ENCODE measurements at places on chromosomes 12 and 14. TPM values are rescaled to one million over a fixed set of nuclear protein-coding genes. Genes with fewer than 3 reads are reported as not detected.

KDM2B gene
- 23.4 TPM for total RNA-seq

SDR9C7 gene
- total RNA-seq, result 0.17 TPM

KRT3 gene
- total RNA-seq, result 0.43 TPM

NAV3 gene
- 24.1 TPM for total RNA-seq

FAM181A gene
- total RNA-seq, result not detected

DNA sequence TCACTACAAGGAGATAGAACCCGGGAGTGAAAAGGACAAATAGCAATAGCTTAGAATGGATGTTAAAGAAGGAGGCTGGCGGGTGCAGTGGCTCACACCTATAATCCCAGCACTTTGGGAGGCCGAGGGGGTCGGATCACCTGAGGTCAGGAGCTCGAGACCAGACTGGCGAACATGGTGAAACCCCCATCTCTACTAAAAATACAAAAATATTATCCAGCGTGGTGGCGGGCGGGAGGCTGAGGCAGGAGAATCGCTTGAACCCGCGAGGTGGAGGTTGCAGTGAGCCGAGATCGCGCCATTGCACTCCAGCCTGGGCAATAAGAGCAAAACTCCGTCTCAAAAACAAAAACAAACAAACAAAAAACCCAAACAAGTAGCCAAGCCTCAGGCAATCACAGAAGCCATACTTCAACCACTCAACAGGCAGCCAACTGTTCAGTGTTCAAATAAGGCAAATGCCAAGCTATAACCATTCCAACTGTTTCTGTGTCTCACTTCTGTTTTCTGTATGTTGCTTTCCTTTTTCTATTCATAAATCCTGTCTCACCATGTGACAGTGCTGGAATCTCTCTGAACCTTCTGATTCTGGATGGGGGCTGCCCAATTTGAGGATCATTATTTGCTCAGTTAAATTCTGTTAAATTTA is 3.9 kb upstream of the SPTLC2 start:
- H3K36me3 ChIP-seq, result no peaks in the 10 kb centered on the region
- no peak overlapping the region for H3K27ac ChIP-seq
- no peak for DNase-seq
- H3K4me3 ChIP-seq, result no peak overlapping the region
- peaks cover 4% of the 10 kb centered on the region for H3K27me3 ChIP-seq

DNA sequence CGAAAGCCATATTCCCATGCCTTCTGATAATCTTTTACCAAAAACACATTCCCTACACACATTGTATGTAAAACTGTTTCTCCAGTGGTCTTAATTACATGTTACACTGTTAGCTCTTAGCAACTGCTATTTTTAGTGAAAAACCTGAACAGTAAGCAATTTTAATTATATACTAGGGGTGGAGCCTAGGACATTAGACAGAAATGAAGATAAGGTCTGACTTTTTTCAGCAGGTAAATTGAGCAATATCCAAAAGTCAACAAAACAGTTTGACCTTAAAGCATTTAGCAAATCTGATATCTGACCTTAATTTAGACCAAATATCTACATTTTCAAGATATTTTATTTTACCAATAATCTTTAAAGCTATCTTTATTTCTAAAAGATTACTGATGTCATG is 60.2 kb downstream of the PDE6H start:
- H3K4me1 ChIP-seq, result no peaks in the 10 kb centered on the region
- H3K27me3 ChIP-seq, result no peaks in the 10 kb centered on the region
- H3K27ac ChIP-seq, result no peak overlapping the region
- no peak for DNase-seq
- no peaks in the 10 kb centered on the region for H3K36me3 ChIP-seq

DNA sequence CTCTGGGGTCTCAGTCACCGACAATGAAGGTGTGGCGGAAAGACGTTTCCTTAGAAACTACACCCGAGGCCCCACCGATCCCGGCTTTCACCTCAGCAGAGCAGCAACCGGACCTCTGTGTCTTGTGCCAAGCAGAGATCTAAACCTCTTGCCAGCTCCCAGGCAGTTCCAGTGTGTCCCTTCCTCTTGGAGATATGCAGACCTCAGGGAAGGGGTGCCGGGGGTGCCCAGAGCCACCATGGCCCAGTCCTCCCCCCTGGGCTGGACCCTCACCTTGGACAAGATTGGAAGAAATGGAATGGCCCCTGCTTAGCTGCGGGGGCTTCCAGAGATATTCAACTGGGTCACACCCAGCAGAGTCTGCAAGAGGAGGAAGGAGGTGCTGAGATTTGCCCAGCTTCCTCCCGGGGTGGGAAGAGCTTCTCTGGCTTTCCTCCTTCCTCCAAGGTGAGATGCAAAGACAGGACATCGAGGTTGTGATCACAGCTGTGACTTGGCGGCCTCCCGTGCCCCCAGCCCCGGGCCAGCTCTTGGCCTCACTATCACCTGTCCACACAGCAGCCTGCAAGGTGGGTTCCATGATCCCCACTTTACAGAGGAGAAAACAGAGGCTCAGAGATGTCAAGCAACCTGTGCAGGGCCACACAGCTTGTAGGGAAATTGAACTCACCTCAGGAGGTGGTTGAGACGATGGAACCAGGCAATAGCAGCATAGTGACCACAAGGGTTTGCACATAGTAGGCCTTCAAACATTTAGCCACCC is 281.7 kb upstream of the RTL1 start:
- DNase-seq, result no peak
- H3K36me3 ChIP-seq, result no peaks in the 10 kb centered on the region
- peaks cover 14% of the 10 kb centered on the region for H3K27me3 ChIP-seq
- no peak overlapping the region for H3K27ac ChIP-seq
- H3K4me3 ChIP-seq, result no peak overlapping the region

DNA sequence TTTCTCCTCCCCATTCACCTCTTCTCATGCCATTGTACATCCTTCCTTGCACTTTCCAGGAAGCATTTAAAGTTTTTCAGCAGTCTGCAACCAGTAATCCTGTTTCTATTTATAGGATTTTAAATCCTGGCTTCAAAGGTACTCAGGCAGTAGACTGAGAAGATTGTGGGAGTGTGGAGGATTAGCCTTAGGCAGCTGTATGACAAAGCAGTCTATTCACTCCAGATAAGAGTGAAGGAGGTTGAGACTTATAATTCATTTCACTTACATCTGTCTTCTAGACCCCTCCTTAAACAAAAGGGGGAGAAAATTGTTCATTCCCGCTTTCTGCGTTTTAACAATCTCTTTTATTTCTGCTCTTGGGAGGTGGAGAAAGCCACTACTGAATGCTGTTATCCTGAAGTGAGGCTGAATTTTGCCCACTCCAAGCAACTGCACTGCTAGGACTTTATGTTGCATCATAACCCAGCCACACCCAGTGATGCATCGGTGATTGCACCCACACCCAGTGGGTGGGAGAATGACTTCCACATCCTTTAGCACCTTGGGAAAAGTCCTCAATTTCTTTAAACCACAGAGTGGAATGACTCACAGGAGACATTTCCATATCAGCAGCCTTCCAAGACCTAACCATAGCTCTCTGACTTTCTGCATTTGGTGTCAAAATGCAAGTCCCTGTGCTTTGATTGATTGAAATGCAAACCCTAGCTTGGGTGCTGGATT is 382.5 kb upstream of the ATP2B1 start:
- no peaks in the 10 kb centered on the region for H3K27me3 ChIP-seq
- H3K27ac ChIP-seq, result peak overlapping the region; percentile 79
- peaks cover 19% of the 10 kb centered on the region for H3K4me1 ChIP-seq
- DNase-seq, result peak; percentile 97
- H3K4me3 ChIP-seq, result peak overlapping the region; percentile 9
- H3K36me3 ChIP-seq, result no peaks in the 10 kb centered on the region

DNA sequence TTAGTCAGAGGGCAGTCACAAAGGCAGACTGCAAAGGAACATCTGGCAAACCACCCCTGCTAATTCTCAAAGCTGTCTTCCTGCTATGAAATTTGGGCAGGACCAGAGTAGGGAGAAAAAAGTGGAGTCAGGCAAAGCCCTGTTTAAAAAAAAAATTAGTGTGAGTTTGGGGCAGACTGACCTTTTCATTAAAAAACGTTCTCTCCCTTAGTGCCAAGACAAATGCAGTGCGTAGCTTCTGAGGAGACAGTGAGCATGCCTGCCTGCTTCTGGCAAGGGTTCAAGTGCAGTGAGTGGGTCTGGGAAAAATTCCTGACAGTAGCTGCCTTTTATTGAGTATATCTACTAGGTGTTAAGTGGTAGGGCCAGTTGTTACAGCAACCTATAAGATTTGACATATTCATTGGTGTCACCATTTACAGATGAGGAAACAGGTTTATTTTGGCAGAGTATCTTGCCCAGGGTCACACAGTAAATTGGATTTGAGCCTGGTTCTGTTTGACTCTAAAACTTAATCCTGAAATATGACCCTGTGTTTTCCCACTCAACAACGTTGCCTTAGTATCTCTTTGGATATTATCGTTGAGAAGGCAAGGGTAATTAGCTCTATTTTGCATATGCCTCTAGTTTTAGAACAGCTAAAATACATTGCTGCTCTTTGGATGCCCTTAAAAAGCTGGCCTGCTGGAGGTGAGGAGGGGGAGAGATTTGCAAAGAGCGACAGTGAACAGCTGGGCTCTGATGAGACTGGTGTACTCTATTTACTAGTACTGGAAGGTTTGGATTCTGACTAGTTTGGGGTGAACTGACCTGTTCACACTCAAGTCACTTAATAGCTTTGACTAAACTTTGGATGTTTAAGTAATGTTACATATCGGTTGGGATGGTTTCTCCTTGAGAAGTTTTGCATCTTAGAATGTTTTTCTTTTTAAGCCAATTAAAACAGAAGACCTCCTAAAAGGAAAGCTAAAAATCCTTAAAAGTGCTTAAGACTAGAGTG is 72.8 kb downstream of the PAPOLA start:
- H3K27me3 ChIP-seq, result no peaks in the 10 kb centered on the region
- DNase-seq, result peak; percentile 72
- H3K27ac ChIP-seq, result peak overlapping the region; percentile 49
- H3K36me3 ChIP-seq, result no peaks in the 10 kb centered on the region
- peaks cover 13% of the 10 kb centered on the region for H3K4me1 ChIP-seq

- no peak overlapping the region for H3K27ac ChIP-seq
- no peaks in the 10 kb centered on the region for H3K36me3 ChIP-seq
- H3K27me3 ChIP-seq, result peaks cover 5% of the 10 kb centered on the region
Observed at GRCh38 chr12:120590741-120591407, 9.7 kb upstream of the POP5 start.

DNA sequence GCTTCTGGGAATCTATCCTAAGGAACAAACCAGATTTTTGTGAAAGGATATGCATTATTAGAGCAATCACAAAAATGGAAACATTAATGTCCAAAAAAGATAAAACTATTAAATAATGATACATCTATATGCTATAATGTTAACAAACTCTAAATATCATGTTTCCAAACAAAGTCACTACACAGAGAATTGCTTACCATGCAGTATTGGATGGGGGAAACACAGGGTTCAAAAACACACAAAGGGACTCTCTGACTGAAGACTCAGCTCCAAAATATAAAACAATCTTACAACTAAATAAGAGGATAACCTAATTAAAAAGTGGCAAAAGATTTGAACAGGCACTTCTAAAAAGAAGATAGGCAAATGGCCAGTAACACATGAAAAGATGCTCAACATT is 304.2 kb downstream of the DPF3 start:
- DNase-seq, result no peak
- no peak overlapping the region for H3K27ac ChIP-seq
- no peaks in the 10 kb centered on the region for H3K4me1 ChIP-seq
- no peak overlapping the region for H3K4me3 ChIP-seq
- H3K27me3 ChIP-seq, result no peaks in the 10 kb centered on the region

DNA sequence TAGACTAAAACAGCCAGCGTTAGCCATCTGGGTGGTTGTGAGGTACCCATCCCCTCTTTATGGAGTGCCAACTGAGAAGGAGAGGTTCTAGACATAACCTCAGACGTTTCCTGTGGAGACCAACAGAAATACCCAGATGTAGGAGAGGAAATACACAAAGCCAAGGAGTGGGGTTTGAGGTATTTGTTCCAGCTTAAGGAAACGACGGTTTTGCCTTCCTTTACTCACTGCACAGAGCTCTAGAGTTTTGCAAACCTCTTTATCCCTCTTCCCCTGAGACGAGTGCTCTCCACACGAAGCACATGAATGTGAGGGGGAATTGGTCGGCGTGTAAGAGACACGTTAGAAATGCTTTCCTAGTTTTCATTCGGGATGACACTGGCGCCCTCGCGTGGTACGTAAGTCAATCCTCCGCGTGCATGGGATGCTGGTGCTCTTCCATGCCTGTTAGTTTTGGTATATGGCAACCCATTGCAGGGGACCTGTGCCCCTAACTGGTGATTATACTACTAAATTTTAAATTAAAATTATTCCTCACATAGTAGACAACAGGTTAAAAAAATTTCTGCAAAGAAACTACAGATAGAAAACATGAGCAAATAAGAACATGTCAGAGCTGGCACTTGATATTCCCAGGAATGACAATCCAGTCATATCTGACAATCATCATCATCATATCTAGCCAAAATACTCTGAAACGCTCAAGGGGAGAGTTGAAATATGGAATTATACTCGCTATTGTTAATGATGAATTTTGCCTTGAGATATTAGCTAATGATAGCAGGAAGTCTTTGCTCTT is 121.7 kb downstream of the PPM1H start:
- DNase-seq, result peak; percentile 48
- no peak overlapping the region for H3K27ac ChIP-seq
- H3K36me3 ChIP-seq, result no peaks in the 10 kb centered on the region
- peaks cover 3% of the 10 kb centered on the region for H3K27me3 ChIP-seq

DNA sequence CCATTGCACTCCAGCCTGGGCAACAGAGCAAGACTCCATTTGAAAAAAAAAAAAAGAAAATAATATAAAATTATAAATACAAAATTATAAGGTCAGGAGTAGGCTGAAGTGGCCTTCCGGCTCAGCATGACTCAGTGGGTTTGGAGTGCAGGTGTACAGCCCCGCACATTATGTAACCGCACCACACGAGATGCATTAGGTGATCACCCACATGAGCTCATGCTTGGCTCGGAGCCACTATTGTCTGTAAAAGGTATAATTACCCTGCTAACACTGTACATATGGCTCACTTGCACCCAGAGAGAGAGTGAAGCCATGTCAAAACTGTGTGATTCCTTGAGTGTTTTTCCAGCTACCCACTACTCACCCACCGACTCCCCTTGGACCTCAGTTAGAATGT is 557.0 kb downstream of the SLC6A15 start:
- no peak for DNase-seq
- no peak overlapping the region for H3K4me3 ChIP-seq
- no peaks in the 10 kb centered on the region for H3K27me3 ChIP-seq

DNA sequence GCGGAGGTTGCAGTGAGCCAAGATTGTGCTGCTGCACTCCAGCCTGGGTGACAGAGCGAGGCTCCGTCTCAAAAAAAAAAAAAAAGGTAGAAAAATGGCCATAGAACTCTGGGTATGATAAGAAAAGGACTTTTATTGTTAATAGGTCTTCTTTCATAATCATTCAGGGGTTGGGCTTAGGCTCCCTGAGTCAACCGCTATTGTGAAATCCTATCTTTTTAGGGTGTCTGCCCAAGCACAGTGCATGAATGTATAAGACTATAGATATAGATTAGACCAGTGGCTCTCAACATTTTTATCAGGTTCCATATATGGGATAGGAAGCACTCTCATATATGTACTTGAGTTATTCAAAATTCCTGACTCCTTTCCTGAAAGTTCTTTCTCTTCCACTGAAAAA is 48.7 kb upstream of the USP15 start:
- no peak overlapping the region for H3K27ac ChIP-seq
- no peaks in the 10 kb centered on the region for H3K36me3 ChIP-seq
- H3K27me3 ChIP-seq, result no peaks in the 10 kb centered on the region
